Colonic mucosa (tissue), 4 donors: ENCODE measurements at places on chromosomes 6 and 20. TPM values are rescaled to one million over a fixed set of nuclear protein-coding genes. Genes with fewer than 3 reads are reported as not detected.
A peak's percentile ranks its signal among the peaks of the same experiment; 100 is the strongest.

The RAD21L1 gene
- total RNA-seq, result not detected

GRCh38 chr20:44504402-44505307 lies 17.2 kb downstream of the SERINC3 start:
- DNase-seq, result no peak

The ASIP gene
- total RNA-seq, result not detected

The FHL5 gene
- total RNA-seq, result 1.0 TPM

The ELOVL2 gene
- 0.05 TPM for total RNA-seq

GRCh38 chr6:36692861-36693702 lies 4.5 kb upstream of the RAB44 start:
- DNase-seq, result no peak

DNA sequence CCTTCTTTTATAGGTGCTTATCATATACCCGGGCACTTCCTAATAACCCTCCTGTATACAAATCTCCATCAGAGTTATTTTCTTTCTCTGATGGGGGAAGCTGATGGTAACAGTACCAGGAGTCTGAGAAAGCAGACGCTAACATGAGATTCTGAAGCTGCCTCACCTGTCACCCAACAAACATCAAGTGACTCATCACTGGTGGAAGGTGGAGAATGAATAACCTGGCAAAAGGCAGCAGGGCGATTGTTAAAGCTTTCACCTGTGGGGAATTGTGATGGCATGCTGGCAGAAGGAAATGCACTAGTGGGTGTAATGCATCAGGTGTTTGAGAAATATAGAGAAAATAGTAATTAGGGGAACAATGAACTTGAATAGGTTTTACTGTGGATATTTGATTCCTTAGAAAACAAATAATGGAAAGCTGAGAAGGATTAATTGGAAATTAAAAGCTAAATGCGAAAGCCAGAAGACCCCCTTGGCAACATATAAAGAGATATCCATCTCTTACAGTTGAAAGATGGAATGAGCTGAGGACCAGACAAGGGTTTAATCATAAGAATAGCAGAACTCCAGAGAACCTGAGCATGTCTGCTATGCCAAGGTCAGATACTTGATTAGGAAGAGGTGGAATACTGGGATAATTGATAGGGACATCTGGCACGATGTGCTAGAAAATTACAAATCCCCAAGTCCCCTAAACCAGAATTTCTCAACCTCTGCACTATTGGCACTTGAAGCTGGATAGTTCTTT lies 517.1 kb downstream of the PKHD1 start:
- DNase-seq, result no peak

DNA sequence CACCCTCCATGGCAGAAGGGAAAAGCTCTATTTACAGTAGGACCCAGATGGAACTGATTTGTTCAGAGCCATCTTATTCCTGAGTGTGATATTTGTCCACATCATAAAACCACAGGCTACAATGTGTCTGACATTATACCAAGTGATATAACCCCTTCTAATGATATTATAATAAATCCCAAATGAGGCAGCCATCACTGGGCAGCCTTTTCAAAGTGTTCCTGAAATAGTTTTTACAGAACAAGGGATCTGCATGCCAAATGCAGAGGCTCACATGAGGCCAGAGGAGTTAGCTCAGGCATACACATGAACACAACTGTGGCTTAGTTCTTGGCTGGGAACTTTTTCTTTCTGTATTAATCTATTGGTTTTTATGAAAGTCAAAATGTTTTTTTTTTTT lies 207.7 kb downstream of the MAFB start:
- DNase-seq, result no peak

The BPIFB4 gene
- total RNA-seq, result not detected

The ISM1 gene
- 0.42 TPM for total RNA-seq

GRCh38 chr20:37994512-37994911 lies 38.7 kb downstream of the TTI1 start:
- DNase-seq, result no peak

The OTOR gene
- total RNA-seq, result not detected

DNA sequence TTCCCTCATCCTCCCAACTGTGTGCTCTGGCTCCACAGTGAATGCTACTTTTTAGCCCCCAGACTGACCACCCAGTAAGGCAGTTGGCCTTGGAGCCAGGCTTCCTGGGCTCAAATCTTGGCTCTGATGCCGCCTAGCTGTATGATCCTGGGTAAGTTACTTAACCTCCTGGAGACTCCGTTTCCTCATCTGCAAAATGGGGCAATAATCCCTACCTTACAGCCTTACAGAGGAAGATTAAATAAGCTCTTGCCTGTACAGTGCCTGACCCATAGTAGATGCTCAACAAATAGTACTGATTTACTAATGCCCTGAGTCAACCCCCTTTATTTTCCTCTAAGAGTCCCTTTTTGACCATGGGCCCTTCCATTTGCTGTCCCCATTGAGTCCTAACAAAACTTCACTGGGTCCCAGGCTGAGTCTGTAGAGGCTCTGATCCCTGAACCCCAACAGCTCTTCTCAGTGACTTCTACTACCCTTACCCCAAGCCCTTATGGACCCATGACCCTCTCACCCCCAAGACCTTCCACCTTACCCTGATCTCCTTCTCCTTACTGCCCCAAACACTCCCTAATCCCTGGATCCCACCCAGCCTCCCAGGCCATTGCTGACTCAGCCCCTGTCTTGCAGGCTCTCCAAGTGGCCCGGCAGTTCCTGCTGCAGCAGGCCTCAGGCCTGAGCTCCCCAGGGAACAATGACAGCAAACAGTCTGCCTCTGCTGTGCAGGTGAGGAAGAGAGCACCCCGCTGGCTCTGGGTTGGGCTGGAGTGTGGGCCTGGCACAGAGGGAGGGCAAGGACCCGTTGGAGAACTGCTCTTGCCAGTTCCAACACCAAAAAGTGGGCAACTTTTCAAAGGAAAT lies 31.4 kb downstream of the FOXP4 start:
- peak; percentile 37 for DNase-seq

The FNDC1 gene
- total RNA-seq, result 0.05 TPM

DNA sequence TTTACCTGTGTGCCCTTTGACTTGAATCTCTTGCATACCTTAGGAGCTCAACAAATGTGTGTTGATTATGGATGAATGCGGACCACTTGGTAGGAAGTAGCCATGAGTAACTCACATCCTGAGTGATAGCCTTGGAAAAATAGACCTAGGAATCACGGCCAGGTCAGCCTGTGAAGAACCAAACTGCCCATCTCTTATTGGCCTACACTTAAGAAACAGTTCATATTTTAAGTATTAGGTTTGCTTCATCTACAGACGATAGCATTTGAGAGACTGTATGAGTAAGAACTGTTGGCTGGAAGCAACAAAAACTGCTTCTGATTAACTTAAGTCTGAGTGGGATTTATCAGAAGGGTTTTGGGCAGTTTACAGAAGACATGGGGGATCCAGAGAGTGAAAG lies 320.1 kb upstream of the PRND start:
- no peak for DNase-seq

DNA sequence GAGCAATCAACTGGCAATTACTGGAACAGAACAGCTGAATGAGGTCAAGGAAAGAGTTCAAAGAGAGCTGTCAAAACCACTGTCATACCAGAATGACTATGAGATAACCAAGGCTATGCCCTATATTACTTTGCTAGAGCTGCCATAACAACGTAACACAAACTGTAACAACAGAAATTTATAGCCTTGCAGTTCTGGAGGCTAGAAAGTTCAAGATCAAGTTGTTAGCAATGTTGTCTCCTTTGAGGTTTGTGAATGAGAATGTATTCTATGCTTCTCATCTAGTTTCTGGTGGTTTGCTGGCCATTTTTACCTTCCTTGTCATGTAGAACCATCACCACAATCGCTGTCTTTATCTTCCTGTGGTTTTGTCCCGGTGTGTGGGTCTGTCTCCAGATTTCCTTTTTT lies 1323.0 kb upstream of the GJE1 start:
- no peak for DNase-seq

The EPPIN gene
- total RNA-seq, result not detected

The BCAS1 gene
- total RNA-seq, result 67.9 TPM

DNA sequence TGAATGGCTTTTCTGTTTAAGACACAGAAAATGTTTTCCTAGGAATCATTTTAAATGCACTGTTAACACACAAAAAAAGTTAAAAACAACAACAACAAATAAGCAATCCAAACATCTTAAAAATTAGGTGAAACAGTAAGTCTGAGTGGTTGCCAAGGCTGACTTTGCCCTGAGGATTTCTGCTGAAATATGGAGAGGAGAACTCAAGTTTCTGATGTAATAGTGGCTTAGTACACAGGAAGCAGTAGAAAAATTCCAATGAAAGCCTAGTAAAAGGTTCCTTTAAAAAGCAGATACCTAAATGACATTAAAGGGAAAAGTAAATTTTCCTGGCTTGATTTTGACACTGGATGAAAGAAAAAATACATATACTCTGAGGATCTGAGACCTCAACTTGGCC lies 184.2 kb downstream of the EPM2A start:
- DNase-seq, result no peak

- DNase-seq, result peak; percentile 76
Observed at GRCh38 chr6:12010635-12011275, 1.4 kb upstream of the HIVEP1 start.

- no peak for DNase-seq
Observed at GRCh38 chr6:136468711-136469110, 81.5 kb downstream of the MAP7 start.

DNA sequence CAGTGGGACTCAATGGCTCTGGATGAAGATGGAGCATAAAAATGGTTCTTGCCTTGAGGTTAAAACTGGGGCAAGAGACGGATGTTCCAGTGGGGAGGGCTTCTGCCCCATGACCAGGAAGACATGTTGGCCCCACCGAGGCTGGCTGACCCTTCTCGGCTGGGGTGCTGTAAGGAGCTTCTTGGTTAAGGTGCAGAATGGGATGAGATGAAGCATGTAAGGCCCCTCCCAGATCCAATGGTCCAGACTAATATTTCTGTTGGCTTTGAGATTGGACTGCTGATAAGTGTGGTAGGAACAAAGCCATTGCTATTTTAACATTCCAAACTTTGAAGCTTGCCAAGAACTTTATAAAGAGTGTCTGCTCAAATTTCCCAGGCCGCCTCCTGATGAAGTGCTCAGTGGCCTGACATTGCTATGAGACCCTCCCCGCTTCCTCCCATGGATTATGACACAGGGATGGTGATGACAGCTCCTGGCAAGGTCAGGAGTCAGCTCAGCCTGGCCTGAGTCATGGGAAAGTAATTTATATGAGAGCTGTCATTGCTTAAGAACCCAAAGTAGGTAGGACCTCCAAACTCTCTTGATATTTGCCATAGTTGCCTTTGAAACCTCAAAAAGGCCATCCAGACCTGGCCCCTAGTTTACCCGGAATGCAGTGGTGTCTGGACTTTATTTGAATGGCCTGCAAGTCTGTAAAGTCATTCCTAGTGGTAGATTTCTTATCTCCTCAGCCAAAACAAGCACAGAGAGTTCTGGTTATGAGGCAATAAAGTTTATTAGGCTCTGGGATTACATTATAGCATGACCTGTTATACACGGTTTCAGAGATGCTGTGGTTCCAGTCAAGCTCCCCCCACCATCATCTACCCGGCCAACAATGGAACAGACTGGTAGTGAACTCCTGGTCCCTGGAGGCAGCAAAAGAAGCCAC lies 55.2 kb downstream of the TGM2 start:
- peak; percentile 50 for DNase-seq

The OOEP gene
- total RNA-seq, result not detected
